Activated T-cell treated with anti-CD3 and anti-CD28 coated beads, Interleukin-2, amount 50 U/mL, for 72 hours (primary cell): ENCODE measurements at places on chromosomes 12 and 14.
A peak's percentile ranks its signal among the peaks of the same experiment; 100 is the strongest.

DNA sequence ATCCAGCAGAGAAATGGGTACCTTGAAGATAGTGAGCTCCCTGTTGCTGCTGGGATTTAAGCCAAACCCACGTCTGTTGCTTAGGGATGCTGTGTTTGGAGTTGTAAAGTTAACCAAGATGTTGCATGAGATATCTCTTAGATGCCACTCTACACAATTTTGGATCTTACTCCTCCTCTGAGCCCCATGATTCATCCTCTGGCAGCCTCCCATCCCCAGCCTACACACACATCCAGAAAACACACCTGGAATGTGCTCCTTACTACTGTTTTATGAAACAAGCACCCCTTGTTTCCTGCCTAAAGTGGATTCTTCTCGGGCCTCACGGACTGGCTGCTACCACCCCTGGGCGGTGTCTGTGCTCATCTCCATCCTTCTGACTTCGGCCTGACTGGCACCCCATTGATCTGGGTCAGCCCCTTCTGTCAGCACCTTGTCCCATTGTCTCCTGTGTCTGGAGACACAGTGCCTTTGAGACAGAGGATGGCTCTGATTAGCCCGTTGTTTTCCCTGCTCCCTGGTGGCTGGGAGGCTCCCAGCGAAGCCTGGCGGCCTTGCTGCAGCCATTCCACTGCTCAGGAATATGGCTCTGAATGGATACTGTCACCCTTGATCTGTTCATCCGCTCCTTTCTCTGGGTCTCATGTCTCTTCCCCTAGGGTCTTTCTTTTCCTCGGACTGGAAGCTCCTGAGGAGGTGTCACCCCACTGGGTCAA is 24.3 kb downstream of the TSPAN9 start:
- no peak for DNase-seq

DNA sequence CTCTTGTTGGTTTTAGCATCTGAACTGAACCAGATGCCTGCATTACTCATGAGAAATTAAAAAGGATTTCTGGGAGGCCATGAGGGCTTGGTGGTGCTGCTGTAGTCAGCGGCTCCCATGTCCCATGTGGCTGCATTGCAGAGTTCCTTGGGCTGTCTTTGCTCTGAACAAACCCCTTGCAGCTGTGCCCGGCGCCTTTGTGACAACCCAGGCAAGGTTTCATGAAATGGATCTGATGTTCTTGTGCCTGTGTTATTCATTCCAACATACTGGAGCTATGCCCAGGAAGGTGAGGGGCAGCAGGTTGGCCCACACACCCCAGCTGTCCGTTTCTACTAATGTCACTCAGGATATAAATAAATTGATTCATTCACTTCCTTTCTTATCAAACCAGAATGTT is 40.8 kb downstream of the TGFB3 start:
- no peak for DNase-seq

GRCh38 chr14:72892879-72893635 is 844 bp downstream of the DPF3 start:
- DNase-seq: peak; percentile 42

- DNase-seq: no peak
Observed at GRCh38 chr14:23570806-23571483, 3.4 kb upstream of the AP1G2 start.

GRCh38 chr12:92136026-92136730 is 9.5 kb downstream of the BTG1 start:
- no peak for DNase-seq

DNA sequence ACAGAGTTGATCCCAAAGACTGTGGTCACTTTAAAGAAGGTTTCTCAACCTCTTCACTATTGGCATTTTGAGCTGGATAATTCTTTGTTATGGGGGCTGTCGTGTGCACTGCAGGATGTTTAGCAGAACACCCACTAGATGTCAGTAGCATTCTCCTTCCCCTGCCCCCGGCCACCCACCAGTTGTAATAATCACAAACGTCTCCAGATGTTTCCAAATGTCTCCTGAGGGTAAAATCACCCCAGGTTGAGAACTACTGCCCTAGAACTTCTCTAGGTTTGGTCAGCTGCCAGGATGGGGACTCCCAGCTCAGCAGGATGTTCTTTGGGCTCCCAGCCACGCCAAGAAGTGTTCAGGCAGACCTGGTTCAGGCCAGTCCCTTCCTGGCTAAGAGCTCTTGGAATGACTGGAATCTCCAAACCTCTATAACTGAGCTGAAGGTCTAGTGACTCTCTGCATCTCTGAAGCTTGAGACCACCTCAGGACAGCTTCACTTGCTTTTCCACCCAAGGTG is 12.5 kb upstream of the AJUBA start:
- peak; percentile 24 for DNase-seq

DNA sequence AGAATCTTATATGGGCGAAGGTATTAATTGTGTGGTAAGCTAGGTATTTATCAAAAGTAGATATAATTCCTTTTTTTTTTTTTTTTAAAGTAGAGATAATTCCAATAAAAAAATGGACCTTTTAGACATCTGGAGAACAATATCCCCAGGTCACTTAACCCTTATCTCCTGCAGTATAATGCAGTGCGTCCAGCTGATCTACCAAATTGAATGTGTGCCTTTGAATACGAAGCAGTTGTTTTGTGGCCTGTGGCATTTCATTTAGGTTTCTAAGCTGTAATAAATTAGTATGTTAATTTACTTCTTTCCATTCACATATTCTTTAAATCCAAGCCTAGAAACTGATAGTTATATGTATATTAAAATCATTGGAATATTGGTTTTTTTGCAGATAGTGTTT is 3.1 kb downstream of the FUT8 start:
- no peak for DNase-seq
